DND-41 (cell line): ENCODE measurements at places on chromosomes 1 and 21.

DNA sequence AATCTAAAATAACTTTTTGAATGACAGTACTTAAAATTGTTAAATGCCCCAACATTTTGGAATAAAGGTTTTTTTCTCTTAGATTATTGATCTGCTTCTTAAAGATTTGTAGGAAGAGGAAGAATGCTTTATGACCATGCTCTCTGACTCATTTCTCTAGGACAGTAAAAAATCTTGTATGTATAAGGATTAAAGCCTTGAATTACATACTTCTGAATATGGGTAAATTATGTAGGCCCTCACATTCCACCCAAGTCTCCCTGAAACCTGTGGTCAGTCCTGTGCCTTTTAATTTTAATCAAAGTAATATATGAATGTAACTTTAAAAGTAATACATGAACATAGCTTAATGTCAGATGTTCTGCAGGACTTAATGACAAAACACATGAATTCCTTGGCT, 50.5 kb downstream of the ABCD3 start:
- H3K36me3 ChIP-seq: peaks cover 37% of the 10 kb centered on the region
- no peak overlapping the region for H3K27ac ChIP-seq
- H3K4me1 ChIP-seq: no peaks in the 10 kb centered on the region
- H3K27me3 ChIP-seq: no peaks in the 10 kb centered on the region
- DNase-seq: no peak
- H3K4me3 ChIP-seq: no peak overlapping the region

- H3K4me3 ChIP-seq: peak overlapping the region; percentile 50; the same call in 1 of the 2 replicates
- H3K4me1 ChIP-seq: peaks cover 39% of the 10 kb centered on the region
- H3K27ac ChIP-seq: no peak overlapping the region
- no peak for DNase-seq
Observed at GRCh38 chr1:28887835-28888682, 26.3 kb upstream of the EPB41 start.

DNA sequence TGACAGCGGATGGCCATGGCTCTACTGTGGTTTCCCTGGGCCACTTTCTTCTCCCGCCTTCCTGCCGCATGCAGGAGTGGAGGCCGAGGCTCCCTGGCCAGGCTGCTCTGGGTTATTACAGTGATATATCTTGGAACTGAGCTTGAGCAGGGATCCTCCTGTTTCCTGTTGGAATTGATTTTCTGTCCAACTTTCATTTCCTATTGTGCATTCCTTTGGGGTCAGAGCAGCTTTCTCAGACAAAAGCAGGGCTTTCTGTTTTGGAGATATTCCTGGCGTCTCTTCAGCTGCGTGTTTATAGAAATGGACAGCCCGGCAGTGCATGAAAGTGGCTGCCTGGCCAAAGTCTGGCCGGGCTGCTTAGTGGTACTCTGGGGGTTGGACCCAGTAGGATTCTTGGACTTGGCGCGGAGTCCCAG, 146.4 kb downstream of the KIF26B start:
- H3K27ac ChIP-seq: no peak overlapping the region
- no peaks in the 10 kb centered on the region for H3K36me3 ChIP-seq
- no peaks in the 10 kb centered on the region for H3K27me3 ChIP-seq
- no peak overlapping the region for H3K4me3 ChIP-seq

DNA sequence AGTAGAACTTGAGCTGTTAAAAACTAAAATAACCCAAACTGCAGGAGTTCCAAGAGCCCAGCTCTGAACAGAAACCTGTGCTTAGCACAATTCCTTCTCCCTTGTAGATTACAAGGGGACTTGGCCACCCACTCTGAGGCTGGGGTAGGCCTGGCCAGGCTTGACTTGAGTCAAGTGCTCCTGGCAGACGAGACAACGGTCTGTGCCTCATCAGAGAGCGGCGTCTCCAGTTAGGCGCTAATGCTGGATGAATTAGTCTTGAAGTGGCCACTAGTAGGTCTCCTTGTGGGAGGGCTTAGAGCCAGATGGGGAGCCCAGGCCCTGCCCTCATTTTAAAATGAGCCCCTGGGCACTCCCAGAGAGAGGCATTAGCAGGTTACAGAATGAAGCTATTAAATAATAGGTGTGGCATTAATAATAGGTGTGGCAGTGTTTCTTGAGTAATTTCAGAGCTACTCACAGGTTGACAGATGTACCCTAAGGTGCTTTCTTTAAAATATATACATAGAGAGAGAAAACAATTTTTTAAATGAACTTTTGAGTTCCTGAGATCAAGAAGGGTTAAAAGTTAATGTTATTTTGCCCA, 1.1 kb downstream of the EEIG2 start:
- H3K4me3 ChIP-seq: peak overlapping the region; percentile 65
- no peaks in the 10 kb centered on the region for H3K27me3 ChIP-seq
- DNase-seq: peak; percentile 49
- peaks cover 32% of the 10 kb centered on the region for H3K4me1 ChIP-seq

DNA sequence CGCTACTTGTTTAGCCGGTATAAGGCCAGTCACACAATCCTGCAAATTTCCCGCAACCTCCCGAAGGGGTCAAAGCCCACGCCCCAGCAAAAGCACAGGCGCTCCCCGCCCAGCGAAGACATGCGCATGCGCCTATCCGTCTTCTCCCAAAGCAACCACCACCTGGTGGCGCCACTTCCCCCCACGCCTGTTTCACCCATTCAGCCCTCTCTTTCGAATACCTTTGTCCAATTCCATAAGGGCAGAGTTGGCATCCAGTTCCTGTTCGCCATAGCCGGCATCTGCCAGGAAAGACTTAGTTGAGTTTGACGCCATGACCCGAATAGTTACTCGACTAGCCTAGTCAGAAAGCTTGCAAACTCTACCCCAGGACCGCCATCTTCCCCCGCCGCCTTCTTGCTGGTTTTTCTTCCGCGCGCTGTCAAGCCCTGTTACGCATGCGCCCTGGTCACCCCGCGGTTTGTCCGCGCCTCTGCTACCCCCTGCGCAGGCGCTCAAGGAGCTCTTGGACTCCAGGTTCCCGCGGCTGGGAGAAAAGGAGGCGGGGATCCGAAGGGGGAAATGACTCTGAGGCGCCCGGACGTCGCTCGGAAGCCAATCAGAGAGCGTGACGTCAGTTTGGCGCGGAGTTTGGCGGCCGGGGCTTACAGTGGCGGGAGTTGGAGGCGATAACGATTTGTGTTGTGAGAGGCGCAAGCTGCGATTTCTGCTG, at the start of the genes DTL and INTS7:
Gene DTL (plus strand): TSS at position 626 of the 712 bp plus-strand sequence. CDS start 143 bp downstream, outside the sequence.
Gene INTS7 (minus strand): TSS at position 435 of the 712 bp plus-strand sequence. CDS start 120 bp downstream, at position 315.
- peaks cover 74% of the 10 kb centered on the region for H3K4me1 ChIP-seq
- H3K36me3 ChIP-seq: peaks cover 24% of the 10 kb centered on the region
- peak within 1 kb of the TSS; percentile 68 for H3K4me3 ChIP-seq
- H3K27ac ChIP-seq: peak within 1 kb of the TSS; percentile 97
- H3K27me3 ChIP-seq: no peaks in the 10 kb centered on the region

DNA sequence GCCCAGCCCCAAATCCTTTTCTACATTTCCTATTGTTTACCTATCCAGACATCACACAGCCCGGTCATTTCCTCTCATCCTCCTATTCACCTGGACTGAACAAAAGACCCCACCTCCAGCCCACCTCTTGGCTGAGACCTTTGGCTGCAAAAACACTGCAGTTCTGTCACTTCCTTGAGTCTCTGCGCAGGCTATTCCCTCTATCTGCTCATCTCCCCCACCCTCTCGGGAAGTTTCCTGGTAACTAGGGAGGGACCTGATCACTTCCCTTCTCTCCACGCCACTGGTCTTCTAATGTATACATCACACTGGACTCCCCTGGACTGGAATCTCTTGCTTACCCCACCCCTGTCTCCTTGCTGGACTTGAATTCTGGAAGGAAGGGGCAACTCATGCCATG, 5.3 kb downstream of the HTR1D start:
- DNase-seq: no peak
- H3K4me3 ChIP-seq: no peak overlapping the region
- no peak overlapping the region for H3K27ac ChIP-seq
- no peaks in the 10 kb centered on the region for H3K36me3 ChIP-seq
- H3K27me3 ChIP-seq: peaks cover 32% of the 10 kb centered on the region

GRCh38 chr1:100750005-100750885, 30.7 kb downstream of the VCAM1 start:
- no peak overlapping the region for H3K27ac ChIP-seq
- DNase-seq: no peak
- no peak overlapping the region for H3K4me3 ChIP-seq
- H3K4me1 ChIP-seq: no peaks in the 10 kb centered on the region

DNA sequence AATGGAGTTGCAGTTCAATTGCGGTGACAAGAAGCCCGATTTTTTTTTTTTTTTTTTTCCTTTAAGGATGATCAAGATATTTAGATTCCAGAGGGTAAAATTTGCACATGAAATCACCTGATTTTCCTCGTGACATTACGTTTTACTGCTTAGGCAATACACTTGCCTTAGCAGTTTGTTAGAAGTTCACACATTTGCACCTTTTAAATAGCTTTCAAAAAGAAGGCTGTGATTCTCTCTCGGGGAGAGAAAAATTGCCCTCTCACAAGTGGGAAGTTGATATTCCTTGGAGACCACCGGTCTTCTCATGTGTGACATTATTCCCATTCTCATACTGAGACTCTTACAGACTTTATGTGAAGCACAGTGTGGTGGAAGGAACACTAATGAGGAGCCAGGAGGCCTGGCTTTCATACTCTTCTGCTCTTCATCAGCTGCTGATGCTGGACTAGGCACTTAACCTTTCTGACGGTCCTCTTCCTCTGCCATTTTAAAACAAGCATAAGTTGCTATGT, 69.8 kb upstream of the HSPA13 start:
- H3K4me3 ChIP-seq: no peak overlapping the region
- DNase-seq: no peak
- peaks cover 9% of the 10 kb centered on the region for H3K4me1 ChIP-seq
- H3K27me3 ChIP-seq: no peaks in the 10 kb centered on the region
- no peak overlapping the region for H3K27ac ChIP-seq

GRCh38 chr21:31489014-31489413, 145.0 kb upstream of the TIAM1 start:
- no peaks in the 10 kb centered on the region for H3K36me3 ChIP-seq
- no peak for DNase-seq
- no peak overlapping the region for H3K27ac ChIP-seq
- H3K27me3 ChIP-seq: no peaks in the 10 kb centered on the region
- no peaks in the 10 kb centered on the region for H3K4me1 ChIP-seq
- H3K4me3 ChIP-seq: no peak overlapping the region

DNA sequence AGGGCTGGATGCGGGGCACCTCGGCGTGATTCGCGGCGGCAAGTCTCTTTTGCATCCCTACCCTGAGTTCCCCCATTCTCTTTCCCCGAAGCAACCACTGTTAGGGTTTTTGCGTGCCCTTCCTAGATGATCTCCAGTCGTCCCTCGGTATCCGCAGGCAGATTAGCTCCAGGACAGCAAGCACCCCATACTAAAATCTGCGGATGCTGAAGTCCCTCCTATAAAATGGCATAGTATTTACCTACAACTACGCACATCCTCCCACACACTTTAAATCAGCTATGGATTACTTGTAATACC, 22.8 kb upstream of the CFAP126 start:
- no peak for DNase-seq
- no peaks in the 10 kb centered on the region for H3K27me3 ChIP-seq
- H3K4me1 ChIP-seq: peaks cover 22% of the 10 kb centered on the region
- no peaks in the 10 kb centered on the region for H3K36me3 ChIP-seq
- H3K4me3 ChIP-seq: peak overlapping the region; percentile 63; the same call in 1 of the 2 replicates
- peak overlapping the region; percentile 71 for H3K27ac ChIP-seq

DNA sequence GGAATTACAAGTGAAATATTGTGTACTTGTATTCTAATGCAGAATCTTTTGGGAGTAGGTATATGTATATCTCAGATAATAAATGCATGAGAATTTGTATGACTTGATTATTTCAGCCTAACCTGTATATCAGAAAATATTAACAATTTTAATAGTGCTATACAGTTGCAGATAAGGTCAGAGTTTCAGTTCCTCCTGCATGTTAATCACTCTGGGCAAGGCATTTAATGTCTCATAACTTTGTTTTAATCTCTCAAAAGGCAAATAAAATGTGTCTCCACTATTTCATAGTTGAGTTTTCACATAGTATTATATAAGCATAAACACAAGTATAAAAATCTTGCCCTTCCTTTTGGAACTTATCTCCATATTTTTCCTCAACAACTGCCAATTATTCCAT, 352.5 kb downstream of the KCNT2 start:
- no peak for DNase-seq
- H3K27ac ChIP-seq: no peak overlapping the region
- H3K4me1 ChIP-seq: no peaks in the 10 kb centered on the region
- no peaks in the 10 kb centered on the region for H3K36me3 ChIP-seq
- H3K27me3 ChIP-seq: no peaks in the 10 kb centered on the region

GRCh38 chr21:27146268-27146667, 179.4 kb upstream of the ADAMTS5 start:
- no peak overlapping the region for H3K4me3 ChIP-seq
- DNase-seq: no peak
- no peaks in the 10 kb centered on the region for H3K4me1 ChIP-seq

DNA sequence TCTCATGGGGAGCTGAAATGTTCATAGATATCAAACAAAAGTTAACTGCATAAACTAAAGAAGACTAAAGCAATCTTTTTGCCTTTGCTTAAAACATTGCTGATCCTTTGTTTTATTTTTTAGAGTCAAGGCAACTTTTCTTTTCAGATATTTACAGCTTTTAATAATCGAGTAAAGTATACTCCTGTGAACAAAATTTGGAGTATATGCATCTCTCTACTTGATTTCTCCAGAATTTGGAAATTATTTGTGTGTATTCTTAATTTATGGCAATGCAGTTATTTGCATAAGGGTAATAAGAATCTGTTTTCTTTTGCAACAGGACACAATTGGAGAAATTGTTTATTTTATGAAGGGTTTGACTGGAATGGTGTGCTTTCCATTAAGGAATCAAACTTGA, 4.2 kb upstream of the AQP10 start:
- no peaks in the 10 kb centered on the region for H3K27me3 ChIP-seq
- H3K36me3 ChIP-seq: no peaks in the 10 kb centered on the region
- DNase-seq: no peak

GRCh38 chr1:33828059-33828458, 35.8 kb upstream of the HMGB4 start:
- no peaks in the 10 kb centered on the region for H3K36me3 ChIP-seq
- no peaks in the 10 kb centered on the region for H3K27me3 ChIP-seq
- no peak overlapping the region for H3K4me3 ChIP-seq
- no peaks in the 10 kb centered on the region for H3K4me1 ChIP-seq
- DNase-seq: no peak
- no peak overlapping the region for H3K27ac ChIP-seq
